ENCODE measurements at places on chromosomes 6 and 20.

DNA sequence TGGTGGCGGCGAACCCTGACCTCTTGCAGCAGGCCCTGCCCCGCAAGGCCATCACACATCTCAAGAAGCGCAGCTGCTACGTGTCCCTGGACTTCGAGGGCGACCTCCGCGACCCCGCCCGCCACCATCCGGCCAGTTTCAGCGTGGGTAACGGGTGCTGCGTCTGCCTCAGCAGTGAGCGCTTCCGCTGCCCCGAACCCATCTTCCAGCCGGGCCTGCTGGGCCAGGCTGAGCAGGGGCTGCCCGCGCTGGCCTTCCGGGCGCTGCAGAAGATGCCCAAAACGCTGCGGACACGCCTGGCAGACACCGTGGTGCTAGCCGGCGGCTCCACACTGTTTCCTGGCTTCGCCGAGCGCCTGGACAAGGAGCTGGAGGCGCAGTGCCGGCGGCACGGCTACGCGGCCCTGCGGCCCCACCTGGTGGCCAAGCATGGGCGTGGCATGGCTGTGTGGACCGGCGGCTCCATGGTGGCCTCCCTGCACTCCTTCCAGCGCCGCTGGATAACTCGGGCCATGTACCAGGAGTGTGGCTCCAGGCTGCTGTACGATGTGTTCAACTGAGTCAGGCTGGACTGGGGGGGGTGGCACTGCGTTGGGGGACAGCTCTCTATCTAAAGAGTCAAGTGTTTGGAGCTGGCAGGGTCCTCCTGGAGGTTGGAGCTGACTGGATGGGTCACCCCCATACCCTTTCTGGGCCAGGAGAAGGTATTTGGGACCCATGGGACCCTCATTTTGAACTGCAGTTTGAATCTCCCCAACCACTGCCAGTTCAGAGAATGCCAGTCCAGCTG lies 1.1 kb downstream of the ACTL10 start:
- peak; percentile 66 for DNase-seq

GRCh38 chr6:25089442-25089841 lies 153.7 kb upstream of the RIPOR2 start:
- DNase-seq, result no peak

- no peak for DNase-seq
Observed at GRCh38 chr6:13445005-13445743, 42.2 kb downstream of the GFOD1 start.

DNA sequence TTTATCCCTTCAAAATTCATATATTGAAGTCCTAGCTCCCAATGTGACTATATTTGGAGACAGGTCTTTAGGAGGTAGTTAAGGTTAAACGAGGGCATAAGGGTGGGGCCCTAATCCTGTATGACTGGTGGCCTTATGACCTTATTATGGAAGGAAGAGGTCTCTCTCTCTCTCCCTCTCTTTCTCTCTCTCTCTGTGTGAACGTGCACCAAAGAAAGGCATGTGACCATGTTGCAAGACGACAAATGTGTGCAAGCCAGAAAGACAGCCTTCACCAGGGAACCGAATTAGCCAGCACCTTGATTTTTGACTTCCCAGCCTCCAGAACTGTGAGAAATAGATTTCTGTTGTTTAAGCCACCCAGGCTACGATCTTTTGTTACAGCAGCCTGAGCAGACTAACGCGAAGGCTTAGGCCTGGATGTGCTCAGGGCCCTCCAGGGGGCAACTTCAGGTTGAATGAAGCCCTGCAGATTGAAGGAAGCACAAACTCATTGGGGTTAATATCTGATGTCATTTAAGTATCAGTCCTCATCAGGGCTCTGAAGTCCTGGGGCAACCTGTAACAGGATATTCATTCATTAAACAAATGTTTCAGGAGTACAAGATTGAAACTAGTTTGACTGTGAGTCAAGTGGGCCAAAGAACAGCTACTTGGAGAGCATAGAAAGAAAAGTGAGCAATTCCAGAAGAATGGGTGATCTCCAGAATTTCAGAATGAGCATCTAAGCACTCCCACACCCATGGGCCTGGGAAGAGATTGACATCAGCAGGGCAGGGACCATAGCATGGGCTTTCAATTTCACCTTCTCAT lies 157.4 kb upstream of the TNFAIP3 start:
- DNase-seq, result no peak

DNA sequence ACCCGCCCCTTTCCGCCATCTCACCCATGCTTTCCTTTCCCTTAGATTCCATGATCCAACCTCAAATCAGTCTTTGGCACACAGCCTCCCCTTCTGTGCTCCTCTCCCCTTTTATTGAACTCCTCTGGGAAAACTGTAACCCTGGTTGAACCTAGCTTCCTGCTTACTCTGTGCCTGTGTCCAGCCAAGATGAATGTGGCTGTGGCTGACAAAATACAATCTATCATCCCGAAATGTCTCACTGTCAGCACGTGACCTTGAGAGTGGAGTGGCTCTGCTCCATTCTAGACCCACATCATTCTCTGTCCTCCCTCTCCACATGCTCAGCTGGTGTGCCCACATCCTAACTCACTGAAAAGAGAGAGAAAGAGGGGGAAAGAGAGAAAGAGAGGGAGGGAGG lies 11.0 kb downstream of the NCR2 start:
- no peak for DNase-seq

- no peak for DNase-seq
Observed at GRCh38 chr6:137123078-137123477, 50.4 kb downstream of the IL22RA2 start.

GRCh38 chr6:37459981-37460800 lies 27.2 kb downstream of the CMTR1 start:
- DNase-seq, result no peak

GRCh38 chr20:50107086-50107660 lies 5.8 kb downstream of the UBE2V1 start:
- DNase-seq, result no peak

DNA sequence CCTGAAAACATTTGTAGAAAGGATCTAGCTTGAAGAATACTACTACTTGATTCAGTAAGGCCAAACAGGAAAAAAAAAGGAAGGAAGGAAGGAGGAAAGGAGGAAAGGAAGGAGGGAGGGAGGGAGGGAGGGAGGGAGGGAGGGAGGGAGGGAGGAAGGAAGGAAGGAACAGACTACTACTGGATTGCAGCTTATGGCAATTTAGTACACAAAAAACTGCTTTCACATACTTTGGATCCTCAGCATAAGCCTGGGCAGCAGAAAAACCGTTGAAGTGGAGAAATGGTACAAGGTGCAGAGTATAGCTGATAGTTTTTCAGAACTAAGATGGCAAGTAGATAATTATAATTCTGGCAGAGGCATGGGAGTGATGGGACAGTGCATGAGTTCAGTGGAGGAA lies 201.6 kb downstream of the BTBD9 start:
- DNase-seq, result no peak

- no peak for DNase-seq
Observed at GRCh38 chr6:122838060-122838780, 49.2 kb downstream of the SMPDL3A start.

GRCh38 chr6:123030282-123030681 lies 34.2 kb downstream of the CLVS2 start:
- DNase-seq, result no peak

DNA sequence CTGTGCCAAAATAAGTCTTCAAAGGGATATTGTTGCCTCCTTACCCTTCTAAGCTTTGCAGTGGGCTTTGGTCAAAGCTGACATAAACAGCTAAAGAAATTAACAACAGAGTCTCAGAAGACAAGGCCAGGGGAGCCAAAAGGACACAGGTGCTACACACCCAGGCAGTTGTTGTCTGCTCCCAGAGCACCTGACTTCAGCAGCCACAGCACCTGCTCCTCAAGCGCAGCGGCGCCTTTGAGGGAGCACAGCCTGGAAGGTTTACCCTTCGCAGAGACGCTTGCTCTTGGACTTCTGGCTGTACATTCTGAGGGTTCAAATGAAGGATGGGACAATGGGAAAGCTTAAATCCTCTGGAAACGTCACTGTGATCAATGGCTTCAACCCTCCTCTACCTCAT lies 16.6 kb downstream of the B4GALT5 start:
- DNase-seq, result no peak

- no peak for DNase-seq
Observed at GRCh38 chr6:34865107-34865506, 22.7 kb downstream of the TAF11 start.

GRCh38 chr6:75143191-75143590 lies 62.7 kb downstream of the COL12A1 start:
- no peak for DNase-seq

DNA sequence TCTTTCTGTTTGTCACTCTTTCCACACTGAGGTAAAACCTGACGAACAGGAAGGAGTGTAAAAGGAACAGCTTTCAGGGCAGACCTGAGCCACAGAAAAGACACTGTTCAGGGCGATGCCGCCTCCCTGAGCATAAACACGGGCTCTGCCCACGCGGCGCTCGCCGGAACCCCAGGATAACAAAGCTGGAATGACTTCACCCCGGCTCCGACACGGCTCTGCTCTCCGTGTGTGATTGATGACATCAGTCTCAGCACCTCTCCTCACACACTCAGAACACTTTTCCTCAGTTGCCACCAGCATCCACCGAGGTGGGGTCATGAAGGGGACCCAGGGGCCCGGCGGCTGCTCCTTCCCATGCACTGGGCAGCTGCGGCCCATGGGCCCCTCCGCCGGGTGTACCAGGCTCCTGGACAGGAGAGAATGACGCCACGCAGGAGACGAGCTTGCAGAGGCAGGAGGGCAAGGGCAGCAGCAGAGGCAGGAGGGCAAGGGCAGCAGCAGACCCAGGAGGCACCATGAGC lies 43.6 kb downstream of the DLL1 start:
- DNase-seq, result no peak

GRCh38 chr6:115441651-115442050 lies 619.0 kb downstream of the FRK start:
- DNase-seq, result no peak

DNA sequence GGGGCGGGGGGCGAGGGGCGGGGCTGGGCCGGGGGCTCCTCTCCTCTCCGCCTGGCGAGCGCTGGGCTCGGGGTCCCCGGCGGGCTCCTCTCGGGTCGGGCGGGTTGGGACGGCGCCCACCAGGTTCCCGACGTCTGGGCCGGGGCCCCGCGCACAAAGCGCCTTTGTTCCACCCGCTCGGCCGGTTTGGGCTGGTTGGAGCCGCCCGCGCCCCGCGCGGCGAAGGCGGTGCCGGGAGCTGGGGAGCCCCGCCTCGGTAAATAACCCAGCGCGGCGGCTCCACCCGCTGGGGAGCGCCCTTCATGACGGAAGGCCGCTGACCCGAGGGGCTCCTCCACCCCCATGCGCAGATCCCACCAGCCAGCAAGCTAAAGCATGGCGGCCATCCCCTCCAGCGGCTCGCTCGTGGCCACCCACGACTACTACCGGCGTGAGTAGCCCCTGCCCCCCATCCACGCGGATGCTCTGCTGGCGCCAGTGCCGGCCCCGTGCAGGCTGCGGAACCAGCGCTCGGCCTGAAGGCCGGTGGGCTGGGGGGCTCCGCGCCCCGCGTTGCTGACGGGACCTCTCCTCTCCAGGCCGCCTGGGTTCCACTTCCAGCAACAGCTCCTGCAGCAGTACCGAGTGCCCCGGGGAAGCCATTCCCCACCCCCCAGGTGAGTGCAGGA lies 503 bp downstream of the PPDPF start:
- peak; percentile 55 for DNase-seq

- no peak for DNase-seq
Observed at GRCh38 chr6:150895928-150896632, 30.6 kb downstream of the MTHFD1L start.

GRCh38 chr6:43120944-43121913 lies 45.1 kb downstream of the PTK7 start:
- DNase-seq, result no peak

DNA sequence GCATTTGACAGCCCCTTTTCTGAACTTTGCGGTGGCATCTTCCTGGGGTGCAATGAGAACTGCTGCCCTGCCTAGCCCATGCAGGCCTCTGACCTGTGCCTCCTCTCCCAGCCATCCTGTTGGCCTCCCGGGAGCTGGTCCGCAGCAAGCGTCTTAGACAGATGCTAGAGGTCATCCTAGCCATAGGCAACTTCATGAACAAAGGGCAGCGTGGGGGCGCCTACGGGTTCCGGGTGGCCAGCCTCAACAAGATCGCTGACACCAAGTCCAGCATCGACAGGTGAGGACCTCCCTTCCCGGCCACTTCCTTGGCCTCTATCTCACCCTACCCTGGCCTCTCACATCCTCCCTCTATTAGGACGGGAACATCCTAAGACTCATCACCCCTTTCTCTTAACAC lies 37.6 kb downstream of the MOCS1 start:
- no peak for DNase-seq

DNA sequence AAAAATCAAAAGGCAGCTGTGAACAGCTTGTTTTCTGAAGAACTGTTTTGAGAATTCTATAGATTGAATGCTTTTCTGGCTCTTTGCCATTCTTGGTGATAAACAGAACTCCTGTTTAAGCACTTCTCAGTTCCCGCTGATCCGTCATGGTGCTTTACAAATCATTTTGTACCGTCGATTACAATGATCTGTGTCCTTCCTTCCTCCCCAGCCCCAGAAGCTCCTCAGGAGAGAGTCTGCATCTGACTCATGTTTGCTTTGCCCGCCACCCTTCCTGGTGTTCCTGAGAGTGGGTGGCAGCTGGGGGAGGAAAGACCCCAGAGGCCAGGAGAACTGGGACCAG lies 538.6 kb upstream of the MARCKS start:
- no peak for DNase-seq

DNA sequence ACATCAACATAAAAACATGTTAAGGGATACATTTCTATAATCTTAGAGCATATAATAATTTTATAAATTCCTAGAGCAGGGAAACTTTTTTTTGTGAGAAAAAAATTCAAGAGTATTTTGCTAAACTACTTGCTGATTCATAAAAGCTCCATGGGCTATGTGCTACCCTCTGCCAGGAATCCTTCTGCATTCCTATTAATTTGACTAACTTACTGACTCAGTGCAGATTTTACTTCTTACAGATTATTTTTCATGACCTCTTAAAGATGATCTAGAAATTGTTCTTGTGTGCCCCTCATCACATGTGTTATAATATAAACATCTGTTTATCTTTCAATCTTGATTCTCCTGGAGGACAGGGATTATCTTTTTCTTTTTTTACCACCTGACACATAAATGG lies 5.7 kb downstream of the VTA1 start:
- no peak for DNase-seq

GRCh38 chr6:80789912-80790570 lies 683.6 kb downstream of the BCKDHB start:
- DNase-seq, result no peak

GRCh38 chr20:61901392-61902220 lies 164.1 kb downstream of the TAF4 start:
- DNase-seq, result no peak

DNA sequence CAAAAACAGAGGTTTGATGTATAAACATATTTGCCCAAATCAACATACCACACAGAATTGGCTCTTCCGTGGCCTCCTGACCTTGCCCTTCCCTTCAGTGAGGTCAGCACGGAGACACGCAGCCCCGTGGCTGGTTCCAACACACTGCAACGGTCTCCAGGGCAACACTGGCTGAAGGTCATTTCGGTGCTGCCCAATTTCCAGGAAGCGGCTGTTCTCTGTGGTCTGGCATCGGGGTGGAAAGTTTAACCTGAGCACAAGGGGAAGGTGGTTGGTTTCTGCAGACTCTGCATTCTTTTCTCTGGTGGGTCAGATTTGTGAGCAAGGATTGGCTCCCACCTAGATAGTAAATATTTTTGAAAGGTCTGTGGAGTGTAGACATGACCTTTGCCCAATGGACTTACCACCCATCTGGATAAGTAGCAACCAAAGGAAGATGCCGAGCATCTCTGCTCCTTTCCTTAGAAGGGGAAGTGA lies 177.6 kb upstream of the PHACTR1 start:
- DNase-seq, result no peak

GRCh38 chr6:72636215-72636614 lies 14.4 kb downstream of the KCNQ5 start:
- DNase-seq, result no peak

- no peak for DNase-seq
Observed at GRCh38 chr6:146277142-146277541, 248.3 kb downstream of the GRM1 start.
